ENCODE measurements at places on chromosomes 11 and 22.

GRCh38 chr22:46792841-46793261 is 30.4 kb downstream of the TBC1D22A start:
- DNase-seq, result no peak

DNA sequence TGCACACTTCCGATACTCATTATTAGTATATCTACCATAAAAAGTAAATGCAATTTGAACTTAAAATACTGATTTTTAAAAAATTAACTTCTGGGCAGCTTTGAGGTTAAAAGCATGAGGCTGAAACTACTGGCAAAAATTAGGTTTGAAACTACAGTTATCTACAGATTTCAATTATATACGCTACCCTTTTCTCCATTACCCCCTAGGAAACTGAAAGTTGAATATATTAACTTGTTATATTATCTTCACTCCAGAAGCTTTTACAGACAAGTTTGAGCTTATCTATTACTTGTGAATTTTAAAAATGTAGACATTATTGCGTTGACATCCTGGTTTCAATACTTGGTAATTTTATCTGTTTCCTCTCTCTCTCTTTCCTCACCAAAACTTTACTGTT is 96.7 kb upstream of the DDI1 start:
- no peak for DNase-seq

- no peak for DNase-seq
Measured at GRCh38 chr22:22400099-22400498, 108.4 kb downstream of the ZNF280B start.

DNA sequence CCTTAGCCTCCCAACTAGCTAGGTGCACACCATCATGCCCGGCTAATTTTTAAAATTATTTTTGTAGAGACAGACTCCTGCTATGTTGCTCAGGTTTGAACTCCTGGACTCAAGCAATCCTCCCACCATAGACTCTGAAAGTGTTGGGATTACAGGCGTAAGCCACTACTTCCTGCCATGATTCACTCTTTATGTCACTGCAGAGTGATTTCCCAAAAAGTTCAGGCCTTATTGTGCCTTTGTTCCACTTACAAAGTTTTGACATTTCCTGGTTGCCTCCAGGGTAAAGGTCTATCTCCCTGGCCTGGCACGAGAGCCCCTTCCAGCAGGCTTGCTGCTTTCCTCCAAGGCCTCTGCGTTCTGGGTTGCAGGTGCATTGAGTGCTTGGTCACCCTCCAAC is 44.6 kb upstream of the RIC3 start:
- DNase-seq, result no peak

GRCh38 chr11:57152134-57152533 is 29.6 kb upstream of the LRRC55 start:
- no peak for DNase-seq

DNA sequence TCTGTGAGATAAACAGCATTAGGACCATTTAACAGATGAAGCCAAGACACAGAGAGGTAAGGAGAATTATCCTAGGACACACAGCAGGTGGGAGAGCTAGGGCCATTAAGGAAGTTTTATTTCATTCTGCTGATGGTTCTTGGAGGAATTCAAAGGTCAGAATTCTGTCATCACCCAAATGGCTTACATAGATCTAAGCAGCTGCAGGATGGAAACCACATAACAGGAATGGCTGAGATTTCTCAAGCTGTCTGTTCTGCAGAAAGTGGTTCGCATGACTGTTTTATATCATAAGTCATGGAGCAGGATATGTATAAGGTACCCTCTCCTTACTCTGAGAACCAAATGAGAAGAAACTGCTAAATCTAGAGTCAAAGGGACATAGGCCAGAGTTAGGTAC is 163.2 kb upstream of the NARS2 start:
- no peak for DNase-seq

DNA sequence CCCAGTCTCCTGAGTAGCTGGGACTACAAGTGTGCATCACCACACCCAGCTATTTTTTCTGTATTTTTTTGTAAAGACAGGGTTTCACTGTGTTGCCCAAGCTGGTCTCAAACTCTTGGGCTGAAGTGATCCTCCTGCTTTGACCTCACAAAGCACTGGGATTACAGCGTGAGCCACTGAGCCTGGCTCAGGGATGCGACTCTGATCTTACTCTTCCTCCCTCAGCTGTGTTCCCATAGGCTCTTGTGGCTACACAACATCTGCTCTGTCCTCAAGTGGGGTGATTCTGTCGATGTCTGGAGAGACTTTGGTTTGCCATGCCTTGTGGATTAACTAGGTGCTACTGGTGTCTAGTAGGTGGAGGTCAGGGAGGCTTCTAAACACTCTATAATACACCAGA is 127.0 kb upstream of the SERPIND1 start:
- DNase-seq, result no peak

GRCh38 chr11:28760676-28761390 is 652.6 kb downstream of the METTL15 start:
- no peak for DNase-seq

DNA sequence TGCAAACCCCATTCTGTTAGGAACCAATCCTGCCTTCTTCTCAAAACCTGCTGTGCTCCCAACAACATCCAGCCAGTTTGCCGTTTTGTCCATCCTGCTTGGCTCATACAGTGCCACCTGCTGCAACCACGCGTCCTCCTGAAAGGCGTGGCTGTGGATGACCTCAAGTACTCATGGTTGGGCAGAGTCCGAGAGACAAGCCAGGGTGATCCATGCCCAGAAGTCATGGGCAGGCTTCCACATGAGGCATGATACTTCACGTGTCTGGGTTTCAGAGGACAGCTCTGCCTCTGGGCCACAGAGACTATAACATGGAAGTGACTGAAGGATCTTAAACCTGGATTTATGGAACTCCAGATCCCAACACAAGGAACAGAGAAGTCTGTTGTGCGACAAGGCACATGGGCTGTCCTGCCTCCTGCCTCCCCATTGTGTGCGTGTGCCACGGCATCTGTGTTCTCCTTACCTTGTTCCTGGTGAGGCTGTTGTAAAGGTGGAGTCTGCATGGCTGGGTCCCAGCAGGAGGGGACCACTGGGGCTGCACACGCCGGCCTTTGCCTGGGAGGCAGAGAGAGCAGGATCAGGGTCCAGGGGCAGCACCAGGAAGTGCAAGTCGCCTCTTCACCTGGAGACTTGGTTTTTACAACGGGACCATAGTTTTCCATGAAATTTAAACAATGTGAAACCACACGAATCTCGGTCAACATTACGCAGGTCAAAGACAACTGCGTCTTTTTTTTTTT is 15.4 kb downstream of the CARS1 start:
- DNase-seq, result no peak

GRCh38 chr11:60251485-60252212 is 8.7 kb upstream of the MS4A4E start:
- DNase-seq, result no peak

GRCh38 chr11:77503006-77503405 is 29.1 kb upstream of the PAK1 start:
- DNase-seq, result no peak

GRCh38 chr11:70173018-70173417 is 30.1 kb upstream of the FADD start:
- no peak for DNase-seq

DNA sequence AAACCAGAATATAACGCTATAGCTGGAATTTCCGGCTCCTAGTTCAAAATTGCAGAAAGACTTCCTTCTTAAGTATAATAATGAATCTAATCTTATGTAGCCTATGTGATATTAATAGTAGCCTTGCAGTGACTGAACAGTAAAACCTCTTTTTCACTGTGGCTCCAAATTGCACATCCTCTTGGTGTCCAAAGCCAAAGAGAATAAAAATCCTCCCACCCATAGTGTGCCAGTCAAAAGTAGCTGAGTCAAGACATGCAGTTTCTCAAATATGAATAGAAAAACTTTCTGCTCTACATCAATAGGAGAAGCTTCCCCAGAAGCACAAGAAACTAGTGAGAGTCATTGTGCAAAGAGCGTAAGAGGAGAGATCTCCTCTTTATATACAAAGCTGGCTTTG is 76.0 kb upstream of the PICALM start:
- no peak for DNase-seq

DNA sequence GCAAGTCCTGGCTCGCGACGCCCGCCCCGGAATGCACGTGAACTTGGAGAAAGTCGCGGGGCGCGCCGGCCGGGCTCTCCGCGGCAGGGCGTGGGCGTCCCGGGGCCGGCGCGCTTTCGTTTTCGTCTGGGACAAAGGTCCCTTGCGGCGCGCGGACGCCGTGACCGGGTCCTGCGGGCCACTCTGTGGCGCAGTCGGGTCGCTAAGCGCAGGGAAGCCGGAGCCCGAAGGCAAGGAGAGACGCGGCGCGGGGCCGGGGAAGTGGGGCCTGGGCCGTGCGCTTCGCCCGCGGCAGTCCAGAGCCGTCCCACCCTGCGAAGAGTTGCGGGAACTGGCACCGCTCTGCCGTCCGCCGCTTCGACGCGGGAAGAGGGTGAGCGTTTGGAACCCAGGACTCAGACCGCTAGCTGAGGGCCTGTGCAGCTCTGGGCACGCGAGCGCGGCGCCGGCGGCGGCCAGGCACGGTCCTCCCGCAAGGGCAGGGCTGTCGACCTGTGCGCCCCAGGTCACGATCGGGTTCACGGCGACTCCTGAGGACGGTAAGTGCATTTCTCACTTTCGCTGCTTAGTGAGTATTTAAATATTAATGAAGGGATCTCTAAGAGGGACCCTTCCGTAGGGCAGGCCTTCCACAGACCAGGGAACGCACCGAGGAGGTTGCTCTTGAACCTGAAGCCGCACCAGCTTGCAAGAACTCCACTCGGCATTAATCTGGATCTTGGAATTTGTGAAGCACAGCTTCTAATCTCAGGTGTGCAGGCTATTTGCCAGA is 78.0 kb upstream of the PPARA start:
- DNase-seq, result no peak

- DNase-seq, result no peak
Measured at GRCh38 chr11:31714840-31715239, 96.3 kb downstream of the PAX6 start.

GRCh38 chr22:30127749-30128166 is 47.5 kb downstream of the HORMAD2 start:
- no peak for DNase-seq

GRCh38 chr11:2209900-2210321 is 38.3 kb upstream of the TH start:
- DNase-seq, result no peak

- DNase-seq, result no peak
Measured at GRCh38 chr22:29330753-29331152, 15.3 kb upstream of the RASL10A start.

GRCh38 chr22:23549198-23549595 is 30.9 kb downstream of the IGLL1 start:
- DNase-seq, result no peak

GRCh38 chr11:121086866-121087265 is 14.2 kb upstream of the TECTA start:
- no peak for DNase-seq
